ENCODE measurements at places on chromosomes 7 and 10. TPM values are rescaled to one million over a fixed set of nuclear protein-coding genes. Genes with fewer than 3 reads are reported as not detected.

DNA sequence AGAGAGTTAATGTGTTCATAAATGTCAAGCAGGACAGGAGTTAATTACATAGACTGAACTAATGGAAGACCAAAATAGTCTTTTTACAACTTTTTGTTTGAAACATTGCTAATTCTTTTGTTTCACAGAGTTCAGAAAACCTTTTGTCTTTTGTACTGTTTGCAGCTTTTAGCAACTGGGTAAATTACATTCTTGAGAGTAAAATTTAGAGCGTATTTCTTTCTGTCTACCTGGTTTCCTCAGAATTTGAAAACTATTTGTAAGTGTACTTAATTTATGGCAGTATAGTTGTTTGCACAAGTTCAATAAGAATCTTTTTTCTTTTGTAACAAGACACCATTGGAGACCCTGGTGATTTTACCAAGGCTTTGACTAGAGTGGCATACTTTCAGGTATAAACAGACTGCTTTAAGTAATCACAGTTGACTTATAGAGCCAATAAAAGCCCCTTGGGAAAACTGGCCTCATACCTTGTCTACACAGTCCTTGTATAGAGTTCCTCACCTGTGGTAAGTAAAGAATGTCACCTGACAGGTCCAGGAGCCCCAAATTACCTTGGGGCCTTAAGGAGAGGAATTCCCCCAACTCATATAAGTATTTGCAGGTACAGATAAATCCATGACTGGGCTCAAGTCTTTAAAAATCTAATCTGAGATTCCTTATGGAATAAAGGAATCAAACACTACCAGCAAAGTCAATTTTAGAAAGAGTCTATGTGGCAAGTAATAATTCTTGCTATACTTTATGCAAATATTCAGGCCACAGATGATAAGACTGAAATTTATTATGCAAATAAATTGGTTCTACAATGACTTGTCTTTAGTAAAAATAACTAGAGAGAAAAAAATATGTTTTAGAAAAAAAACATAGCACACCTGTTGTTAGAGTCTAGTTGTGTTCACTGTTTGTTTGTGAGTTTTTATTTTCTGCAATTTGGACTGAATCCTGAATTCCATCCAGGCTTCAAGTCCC lies 23.6 kb upstream of the CREB3L2 start:
- DNase-seq: no peak

DNA sequence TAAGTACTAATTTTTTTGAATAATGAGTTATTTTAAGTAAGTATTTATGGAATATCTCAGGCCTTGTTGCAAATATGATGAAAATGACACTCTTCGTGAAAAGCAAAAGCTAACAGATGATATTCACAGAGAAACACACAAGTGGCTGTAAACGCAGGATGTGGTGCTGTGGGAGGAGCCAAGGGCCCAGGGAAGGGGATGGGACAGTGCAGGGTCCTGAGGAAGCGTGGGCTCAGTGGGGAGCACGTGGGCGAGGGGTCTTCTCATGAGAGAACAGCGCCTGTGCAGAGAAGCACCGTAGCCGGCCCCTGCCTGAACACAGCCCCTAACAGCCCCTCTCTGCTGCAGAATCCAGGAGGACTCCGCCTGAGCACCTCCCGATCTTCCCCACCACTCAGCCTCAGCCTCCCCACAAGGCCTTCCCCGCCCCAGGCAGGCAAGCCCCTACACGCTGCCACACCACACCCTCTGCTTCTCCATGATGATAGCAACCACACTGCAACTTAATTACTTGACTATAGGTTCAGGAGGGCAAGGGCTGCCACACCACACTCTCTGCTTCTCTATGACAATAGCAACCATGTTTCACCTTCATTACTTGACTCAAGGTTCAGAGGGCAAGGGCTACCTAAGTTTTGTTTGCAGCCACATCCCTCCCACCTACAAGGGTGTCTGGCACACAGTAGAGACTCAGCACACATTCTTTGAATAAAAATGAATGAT lies 152.6 kb upstream of the RNF32 start:
- no peak for DNase-seq

TBXAS1 gene
- 2.9 TPM for total RNA-seq

DNA sequence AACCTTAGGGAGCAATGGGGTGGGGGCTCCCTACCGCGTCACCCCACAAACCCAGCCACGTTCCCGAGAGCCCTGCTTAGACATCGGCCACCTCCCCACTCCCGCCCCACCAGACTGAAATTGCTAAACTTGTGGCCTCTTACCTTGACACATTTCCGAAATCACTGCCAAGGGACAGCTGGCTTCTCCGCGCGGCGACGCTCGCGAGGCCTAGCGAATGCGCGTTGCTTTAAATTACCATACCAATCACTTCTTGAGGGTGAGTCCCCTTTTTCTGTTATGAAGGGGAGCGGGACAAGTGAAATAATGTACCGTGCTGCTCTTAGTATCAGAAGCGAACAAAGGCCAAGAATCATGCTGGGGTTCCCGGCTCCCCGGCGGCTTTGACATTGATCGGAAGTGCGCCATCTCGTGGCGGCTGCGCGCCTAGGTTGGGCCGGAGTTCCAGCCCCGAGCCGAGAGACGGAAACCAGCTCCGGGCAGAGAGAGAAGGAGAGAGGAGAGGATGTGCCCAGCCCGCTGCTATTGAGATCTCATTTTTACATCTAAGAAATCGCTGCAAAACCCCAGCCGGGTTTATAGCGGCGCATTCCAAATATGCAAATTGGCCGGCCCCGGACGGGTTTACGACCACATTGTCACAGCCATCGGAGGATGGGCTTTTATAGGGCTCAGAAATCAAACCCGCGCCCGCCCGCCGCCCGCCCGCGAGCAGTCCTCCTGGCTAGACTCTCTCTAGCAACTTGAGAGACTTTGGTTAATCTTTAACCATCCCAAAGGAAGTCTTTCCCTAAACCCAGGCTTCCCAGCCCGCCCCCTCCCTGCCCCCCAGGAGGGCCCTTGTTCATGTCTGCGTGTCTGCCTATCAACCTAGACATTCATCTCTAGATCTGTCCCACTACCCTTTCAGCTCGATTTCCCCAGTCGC lies 5.3 kb downstream of the HOXA11 start:
- peak; percentile 90 for DNase-seq

FGFR2 gene
- total RNA-seq: not detected

DNA sequence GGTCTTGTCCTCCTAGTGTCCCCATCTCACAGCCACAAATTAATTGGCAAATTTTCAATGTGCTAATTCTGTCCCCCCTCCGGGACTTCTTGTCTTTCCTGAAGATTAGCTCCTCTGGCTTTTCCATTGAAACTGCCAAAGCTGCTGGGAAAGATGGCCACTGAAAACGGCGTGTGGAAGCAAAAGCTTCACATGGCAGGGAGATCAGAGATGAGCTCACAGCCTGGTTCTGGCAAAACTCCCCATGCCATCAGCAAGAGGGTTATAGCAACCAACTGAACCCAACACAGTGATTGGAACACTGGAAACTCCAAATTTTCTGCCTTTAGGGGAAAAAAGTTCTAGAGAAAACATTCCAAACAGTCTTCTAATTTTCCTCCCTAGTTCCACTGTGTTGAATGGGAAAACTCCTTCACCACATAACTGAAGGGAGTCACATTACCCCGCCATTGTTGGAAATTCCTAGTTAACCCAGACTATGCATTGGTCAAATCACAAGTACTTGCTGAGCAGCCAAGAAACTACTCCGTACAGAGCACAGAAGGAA lies 37.0 kb downstream of the NRAP start:
- no peak for DNase-seq

GRCh38 chr7:151875942-151876898 lies 695 bp downstream of the PRKAG2 start:
- DNase-seq: peak; percentile 91

NUTM2E gene
- not detected for total RNA-seq

CPA4 gene
- total RNA-seq: 0.11 TPM

DNA sequence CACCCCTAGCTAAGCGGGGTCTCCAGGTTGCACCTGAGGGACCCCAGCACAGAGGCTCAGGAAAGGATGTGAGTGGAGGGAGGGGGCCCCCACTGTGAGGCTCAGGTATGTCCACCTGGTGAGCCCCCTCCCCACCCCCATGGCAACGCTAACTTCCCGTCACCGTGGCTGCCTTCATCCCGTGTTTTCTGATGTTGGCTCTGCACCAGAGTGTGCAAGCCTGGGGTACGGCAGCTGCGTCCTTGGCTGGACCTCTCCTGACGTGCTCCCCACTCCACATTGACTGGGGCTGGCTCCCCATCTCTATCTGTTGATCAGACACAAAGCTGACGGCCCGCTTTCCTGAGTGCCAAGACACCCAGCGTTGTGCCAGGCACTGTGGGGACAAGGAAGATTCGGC lies 136.7 kb downstream of the ACTR3B start:
- DNase-seq: no peak

PSD gene
- total RNA-seq: 0.39 TPM

GRCh38 chr10:79407811-79408795 lies 37.3 kb downstream of the ZCCHC24 start:
- peak; percentile 65 for DNase-seq

ELN gene
- 41.1 TPM for total RNA-seq

DNA sequence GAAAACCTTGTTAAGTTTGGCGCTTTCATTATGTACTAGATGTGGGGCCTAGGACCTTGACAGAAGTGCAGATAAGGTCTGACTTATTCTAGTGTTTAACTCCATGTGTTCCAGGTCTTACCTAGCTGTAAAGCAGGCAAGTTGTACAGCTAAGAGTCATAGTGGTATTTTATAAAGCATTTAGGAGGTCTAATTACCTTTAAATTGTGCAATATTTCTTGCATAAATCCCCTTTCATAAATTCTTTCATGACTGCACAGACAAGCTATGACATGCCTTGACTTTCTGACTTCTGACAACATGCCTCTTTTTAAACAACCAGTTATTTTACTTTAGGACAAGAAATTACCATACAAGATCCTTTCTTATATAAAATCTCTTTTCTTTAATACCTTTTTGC lies 151.6 kb upstream of the VSTM2A start:
- no peak for DNase-seq

DNA sequence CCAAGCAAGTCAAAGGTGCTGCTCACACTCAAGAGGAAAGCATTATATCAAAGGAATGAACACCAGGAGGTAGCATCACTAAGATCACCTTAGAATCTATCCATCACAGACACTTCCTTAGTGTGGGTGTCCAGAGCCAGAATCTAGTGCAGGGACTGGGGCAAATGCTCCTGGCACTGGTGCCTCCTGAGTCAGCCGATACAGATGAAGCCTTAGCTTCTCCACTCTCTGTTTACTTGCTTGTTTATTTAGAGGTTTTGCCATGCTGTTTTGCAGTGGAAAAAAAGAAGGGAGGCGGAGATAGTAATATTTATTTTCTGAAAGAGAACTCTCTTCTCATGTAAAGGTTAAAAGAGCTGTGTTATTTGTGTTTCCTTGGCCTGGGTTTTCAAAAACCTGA lies 303.1 kb downstream of the WDR11 start:
- no peak for DNase-seq

GIMAP4 gene
- 15.7 TPM for total RNA-seq

- DNase-seq: no peak
These were observed 51.7 kb downstream of the ZNF438 start for GRCh38 chr10:30979956-30980355.

DNA sequence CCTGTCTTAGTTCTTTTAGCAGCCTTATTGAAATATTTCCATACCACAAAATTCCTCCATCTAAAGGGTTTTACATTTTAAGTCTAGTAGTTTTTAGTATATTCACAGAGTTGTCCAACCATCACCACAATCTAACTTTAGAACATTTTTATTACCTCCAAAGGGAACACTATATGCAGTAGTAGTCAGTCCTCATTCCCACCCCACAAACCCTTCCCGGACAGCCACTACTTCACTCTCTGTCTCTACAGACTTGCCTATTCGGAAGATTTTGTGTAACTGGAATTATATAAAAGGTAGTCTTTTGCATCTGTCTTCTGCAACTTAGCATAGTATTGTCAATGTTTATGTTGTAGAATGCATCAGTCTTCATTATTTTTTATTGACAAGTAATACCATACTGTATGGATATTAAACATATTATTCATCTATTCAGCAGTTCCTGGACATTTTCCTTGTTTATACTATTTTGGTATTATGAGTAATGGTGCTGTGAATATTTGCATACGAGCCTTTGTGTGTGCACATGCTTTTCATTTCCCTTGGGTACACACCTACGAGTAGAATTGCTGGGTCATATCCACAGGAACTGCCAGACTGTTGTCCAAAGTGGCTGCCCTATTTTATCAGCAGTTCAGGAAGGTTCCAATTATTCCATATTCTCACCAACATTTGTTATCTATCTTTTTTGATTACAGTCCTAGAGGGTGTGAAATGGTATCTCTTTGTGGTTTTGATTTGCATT lies 60.9 kb upstream of the LANCL2 start:
- no peak for DNase-seq

- DNase-seq: no peak
These were observed 41.8 kb downstream of the KLHDC10 start for GRCh38 chr7:130112093-130112492.

DNA sequence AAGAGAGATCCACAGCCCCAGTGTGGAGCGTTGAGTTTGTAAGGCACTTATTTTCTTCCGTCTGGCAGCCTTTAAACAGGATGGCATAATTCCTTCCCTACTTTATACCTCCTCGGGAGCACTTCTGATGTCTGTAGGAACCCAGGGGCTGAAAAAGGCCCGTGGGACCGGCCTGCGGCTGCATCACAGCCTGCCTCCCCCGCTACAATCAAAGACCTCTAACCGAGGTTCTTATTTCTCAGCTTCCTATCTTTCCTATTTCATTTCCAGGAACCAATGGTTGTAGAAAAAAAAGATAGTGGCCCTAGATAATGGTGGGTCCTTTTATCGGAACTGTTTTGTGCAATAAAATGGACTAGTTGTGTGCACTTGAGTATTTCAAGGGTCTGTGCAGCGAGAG lies 4.1 kb upstream of the CTBP2 start:
- DNase-seq: no peak

- DNase-seq: peak; percentile 59
These were observed 971 bp downstream of the AEBP1 start for GRCh38 chr7:44104860-44105771.

FLNC gene
- 2,884 TPM for total RNA-seq

FGL2 gene
- total RNA-seq: 4.8 TPM

DNA sequence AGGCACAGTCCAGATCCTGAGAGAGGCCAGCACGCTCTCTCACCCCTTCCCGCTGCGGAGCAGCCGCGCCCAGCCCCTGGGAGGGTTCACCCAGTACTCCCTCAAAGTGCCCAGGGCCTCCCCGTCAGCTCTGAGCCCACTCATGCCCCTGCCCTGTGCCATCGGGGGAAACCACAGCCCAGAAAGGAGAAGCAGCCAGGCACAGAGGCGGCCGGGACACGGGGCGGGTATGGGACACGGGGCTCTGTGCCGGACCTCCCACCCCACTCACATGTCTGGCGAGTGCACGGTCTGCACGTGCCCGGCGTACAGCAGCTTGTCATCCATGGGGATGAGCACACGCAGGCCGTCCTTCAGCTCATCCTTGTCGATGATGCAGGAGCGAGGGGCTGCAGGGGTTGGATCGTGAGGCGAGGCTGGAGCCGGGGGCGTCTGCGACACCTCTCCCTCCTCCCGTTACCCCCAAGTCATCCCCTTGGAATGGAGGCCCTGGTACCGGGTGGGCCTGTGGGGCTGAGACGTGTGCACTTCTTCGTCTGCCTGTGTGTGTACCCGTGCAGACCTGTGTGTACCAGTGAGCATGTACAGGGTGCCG lies 38.2 kb downstream of the SLC29A4 start:
- DNase-seq: no peak

GRCh38 chr10:24804956-24805355 lies 81.3 kb upstream of the ARHGAP21 start:
- DNase-seq: no peak
